Neural progenitor cell (in vitro differentiated cells): ENCODE measurements at places on chromosomes 1 and 21.

- no peak for DNase-seq
Measured at GRCh38 chr1:214451596-214451995, 99.8 kb downstream of the PTPN14 start.

- DNase-seq = peak; percentile 87
Measured at GRCh38 chr1:18646786-18647410, 16.3 kb downstream of the PAX7 start.

- DNase-seq = no peak
Measured at GRCh38 chr21:14589855-14590563, 43.9 kb upstream of the SAMSN1 start.

GRCh38 chr1:38221006-38221649 lies 174.5 kb upstream of the POU3F1 start:
- DNase-seq = no peak

DNA sequence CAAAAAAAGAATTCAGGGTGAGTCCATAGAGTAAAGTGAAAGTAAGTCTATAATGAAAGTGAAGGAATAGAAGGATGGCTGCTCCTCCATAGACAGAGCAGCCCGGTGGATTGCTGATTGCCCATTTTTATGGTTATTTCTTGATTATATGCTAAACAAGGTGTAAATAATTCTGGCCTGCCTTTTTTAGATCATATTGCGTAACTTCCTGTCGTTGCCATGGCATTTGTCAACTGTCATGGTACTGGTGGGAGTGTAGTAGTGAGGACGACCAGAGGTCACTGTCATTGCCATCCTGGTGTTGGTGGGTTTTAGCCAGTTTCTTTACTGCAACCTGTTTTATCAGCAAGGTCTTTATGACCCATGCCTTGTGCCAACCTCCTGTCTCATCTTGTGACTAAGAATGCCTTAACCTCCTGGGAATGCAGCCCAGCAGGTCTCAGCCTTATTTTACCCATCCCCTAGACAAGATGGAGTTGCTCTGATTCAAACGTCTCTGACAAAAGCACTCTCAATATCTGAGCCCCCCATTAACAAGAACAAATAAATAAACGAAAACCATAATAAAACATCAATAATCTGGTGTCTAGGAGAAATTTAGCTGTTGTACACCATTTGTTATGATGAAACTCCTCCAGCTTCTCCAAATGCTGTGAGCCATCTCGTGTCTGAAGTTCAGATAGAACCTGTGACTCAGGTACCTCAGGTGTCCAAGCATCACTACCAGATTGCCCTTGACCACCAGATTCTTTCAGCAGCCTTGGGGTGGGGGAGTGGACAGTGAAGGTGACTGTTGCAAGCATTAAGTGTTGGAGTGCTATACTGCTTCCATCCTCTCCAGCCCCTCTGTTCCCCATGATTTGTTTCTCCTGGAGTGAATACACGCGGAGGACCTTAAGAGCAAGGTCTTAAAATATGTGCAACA lies 36.0 kb downstream of the EBNA1BP2 start:
- no peak for DNase-seq

DNA sequence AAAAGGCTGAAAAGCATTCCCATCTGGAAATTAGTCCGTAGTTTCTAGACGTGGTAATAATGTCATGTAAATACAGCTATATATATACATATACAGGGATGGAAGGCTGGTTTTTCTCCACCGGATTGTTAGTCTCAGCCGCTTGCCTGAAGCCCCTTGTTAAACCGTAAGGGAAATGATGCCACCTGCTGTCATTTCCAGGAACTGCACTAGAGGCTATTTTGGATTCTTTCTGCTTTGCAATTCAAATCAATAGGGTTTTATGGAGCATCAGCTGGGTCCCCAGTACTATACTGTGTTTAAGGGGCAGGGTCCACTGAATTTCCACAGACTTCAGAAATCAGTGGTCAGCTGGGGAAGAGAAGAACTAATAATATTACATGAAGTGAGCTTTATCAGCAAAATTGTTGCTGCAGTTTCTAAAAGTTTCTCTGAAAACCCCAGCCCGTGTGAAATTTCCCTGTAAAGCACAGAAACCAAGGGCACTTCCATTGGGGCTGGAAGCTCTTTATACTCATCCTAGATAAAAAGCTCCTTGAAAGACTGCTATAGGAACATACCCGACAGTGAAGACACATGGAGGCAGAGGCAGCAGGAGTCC lies 33.8 kb upstream of the MPZL1 start:
- peak; percentile 84 for DNase-seq

GRCh38 chr1:10676963-10677362 lies 119.5 kb downstream of the CASZ1 start:
- DNase-seq = no peak

DNA sequence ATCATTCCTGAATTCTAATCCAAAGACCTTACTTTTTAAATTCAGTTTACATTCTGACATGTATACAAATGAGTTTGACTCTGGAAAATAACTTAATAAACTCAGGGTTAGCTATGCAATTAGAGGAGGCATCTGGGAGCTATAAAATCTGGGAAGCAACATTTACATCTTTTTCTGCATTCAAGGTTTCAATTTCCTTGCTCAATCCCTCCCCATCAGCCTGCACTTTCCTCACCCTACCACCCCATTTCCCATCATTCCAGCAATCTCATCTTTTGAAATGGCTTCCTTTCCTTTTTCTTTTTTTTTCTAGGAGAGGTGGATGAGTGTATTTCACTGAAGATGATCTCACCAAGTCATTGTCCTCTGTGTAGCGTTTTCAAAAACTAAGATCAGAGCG lies 65.3 kb upstream of the BEND5 start:
- DNase-seq = no peak

DNA sequence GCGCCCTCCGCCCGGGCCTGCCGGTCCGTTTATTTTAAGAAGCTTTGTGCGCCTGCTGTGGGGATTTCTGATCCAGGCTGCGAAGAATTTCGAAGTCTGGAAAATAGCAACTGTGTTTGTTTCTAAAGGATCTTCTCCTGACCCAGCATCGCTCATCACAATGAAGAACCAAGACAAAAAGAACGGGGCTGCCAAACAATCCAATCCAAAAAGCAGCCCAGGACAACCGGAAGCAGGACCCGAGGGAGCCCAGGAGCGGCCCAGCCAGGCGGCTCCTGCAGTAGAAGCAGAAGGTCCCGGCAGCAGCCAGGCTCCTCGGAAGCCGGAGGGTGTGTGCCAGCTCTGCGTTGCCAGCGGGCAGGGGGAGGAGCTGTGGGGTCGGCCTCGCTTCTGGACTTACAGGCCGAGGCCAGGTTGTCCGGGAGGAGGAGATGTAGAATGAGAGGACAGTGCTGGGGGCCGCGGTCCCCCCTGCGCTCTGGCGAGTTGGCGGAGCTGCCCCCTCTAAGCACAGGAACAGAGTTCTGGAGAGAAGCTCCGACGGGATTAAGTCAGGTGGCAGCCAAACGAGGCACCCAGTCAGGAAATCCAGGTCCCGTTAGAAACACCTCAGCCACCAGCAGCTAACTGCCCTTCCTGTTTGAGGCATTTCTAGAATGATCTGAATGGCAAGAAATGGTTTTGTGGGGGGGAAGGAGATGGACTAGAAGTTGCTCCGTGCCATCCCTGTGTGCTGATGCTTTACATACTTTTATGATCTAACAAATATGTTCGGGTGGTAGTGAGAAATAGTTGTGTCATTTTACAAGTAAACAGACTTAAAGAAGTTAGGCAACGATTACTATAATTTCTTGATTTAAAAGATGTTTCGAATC lies 948 bp downstream of the TXLNA start:
- peak; percentile 63 for DNase-seq

GRCh38 chr21:14686466-14687267 lies 140.6 kb upstream of the SAMSN1 start:
- no peak for DNase-seq

- no peak for DNase-seq
Measured at GRCh38 chr1:173715538-173715844, 710 bp downstream of the KLHL20 start.

- DNase-seq = no peak
Measured at GRCh38 chr1:233787599-233787998, 116.9 kb upstream of the SLC35F3 start.

DNA sequence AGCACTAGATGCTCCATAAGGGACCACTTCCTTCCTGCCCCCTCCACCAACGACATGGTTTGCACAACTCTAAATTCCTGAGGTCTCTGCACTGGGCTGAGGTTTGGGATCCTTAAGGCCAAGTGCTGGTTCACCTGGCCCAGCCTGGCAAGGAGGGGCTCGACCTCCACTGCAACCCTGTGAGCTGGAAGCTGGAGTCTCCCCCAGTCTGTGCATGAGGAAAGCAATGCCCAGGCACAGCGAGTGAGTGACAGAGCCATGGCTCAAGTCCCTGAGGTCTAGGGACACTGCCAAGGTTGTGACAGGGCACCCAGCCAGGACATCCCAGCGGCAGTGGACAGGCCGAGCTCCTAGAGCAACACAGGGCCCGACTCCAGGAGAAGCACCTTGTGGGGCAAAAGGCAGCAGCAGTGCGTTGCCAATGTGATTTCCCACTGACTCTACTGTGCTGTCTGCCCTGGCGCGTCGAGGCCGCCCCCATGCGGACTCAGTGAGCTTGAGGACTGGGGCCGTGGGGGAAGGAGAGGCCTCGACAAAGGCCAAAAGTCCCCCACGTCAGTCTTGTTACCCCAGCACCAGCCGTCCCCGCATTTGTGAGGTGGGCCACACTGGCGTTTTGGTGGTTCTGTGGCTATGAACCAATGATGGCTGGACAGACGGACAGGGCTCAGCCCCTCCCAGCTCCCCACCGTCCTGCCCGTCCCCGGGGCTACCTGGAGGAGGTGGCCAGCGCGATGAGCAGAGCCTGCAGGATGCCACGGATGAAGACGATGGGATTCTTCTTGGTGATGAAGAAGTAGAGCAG lies 30.0 kb downstream of the PODN start:
- no peak for DNase-seq

GRCh38 chr1:30883389-30884172 lies 25.0 kb downstream of the SDC3 start:
- no peak for DNase-seq

DNA sequence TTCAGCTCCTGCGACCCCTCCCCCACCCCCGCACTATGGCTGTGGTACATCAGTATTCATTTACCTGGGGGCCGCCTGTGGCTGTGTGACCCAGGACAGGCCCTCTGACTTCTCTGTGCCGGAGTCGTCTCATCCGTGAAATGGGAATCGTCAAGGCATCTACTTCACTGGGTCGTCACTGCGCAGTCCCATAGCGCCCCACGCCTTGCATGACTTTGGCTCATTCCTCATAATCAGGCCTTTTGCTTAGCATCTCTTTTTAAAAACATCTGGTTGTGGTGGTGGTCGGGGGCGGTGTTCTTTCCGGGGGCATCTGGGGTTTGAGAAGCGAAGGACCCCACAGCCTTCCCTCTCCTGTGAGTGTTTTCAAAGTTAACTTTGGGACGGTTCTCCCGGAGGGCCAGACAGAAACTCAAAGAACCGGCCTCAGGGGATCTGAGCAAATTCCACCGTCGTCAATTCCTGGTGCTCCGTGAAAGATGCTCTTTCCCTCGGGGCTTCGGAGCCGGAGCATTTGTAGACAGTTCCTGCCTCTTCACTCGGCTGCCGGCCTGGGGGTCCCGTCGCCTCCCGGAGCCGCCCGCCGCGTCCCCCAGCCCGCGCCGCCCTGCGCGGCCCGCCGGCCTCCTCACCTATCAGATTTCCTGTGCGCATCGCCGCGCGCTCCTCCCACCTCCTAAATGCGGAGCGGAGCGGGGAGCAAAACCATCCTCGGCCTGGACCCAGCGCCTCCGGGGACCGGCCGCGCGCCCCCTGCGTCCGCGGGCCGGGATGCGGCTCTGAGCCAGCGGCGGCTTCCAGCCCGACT lies at the start of gene B3GALT5:
Gene B3GALT5, plus strand, starts transcription at position 708 of the 808 bp plus-strand sequence. CDS start 47,620 bp downstream, outside the sequence.
- DNase-seq = peak; percentile 95

GRCh38 chr1:226157761-226158316 lies 28.7 kb downstream of the ACBD3 start:
- no peak for DNase-seq

DNA sequence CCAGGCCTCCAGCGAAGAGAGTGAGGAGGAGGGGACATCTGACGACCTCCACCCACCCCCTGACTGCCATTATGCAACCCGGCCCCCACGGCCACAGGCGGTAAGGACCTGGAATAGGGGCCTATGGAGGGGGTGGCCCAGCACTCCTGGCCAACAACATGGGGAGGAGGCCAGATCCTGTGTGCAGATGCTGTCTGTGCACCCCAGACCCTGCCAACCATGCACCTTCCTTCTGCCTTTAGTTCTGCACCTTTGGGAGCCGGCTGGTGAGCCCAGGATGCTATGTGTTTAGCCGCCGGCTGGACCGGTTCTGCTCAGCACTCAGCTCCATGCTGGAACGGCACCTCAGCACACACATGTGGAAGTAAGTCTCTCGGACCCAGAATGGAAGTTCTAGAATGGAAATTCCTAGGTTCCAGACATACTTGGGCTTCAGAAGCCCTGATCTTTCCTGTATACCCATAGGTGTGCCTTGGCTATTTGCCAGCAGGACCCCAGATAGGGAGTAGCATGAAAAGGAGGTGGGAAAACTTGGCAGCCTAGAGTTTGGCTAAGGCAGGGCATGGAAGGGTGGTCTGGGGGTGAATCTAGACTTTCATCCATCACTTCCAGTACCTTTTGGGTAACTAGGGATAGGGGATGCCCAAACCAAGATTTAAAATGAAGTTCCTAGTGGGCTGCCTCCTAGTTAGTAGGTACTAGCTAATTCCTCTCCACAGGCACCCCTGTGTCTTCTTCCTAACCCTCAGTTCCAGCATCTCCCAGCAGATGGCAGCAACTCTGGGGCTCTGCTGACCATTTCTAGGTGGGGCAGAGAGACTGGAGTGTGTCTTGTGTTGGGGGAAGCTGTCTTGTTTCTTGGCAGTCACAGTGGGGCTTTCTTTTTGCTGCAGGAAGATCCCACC lies 3.6 kb upstream of the CYB561D1 start:
- peak; percentile 73 for DNase-seq

DNA sequence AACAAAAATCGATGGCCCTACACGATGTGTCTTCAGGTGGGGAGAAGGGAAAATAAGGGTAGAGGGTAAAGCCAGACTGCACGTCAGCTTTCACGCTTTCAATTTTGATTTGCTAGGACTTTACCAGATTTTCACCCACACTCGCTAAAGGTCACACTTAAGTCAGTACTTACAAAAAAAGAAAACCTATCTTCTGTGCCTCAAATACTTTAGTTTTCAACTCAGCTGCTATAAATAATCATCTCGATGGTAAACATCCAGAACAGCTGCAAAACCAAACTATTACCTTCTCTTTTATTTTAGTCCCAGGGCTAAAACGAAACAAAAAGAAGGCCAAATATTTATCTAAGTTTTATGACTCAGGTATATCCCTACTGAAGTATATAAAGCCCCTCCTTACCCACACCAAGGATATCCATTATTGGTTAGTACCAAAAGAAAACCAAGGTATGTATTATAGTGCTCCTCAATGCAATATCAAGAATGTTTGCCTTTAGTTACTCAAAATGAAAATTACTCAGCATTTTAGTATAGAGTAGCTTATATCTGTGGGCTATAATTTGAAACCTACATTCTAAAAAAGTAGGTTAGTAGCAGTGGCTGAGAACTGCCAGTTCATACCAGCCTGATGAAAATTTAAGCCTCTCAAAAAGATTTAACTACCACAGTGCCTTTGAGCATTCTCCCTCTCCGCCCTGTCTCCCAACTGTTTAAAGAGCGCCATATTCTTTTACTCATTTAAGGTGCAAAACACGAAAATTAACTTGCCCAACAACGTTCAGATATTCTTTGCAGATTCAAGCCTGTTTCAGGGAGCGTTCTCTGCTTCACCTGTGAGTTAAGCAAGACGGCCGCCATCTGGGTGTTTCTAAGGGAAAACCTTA lies 1.5 kb downstream of the CSDE1 start:
- DNase-seq = no peak
